ENCODE measurements at places on chromosomes 3 and 15.

- DNase-seq: no peak
Observed at GRCh38 chr3:22392286-22392685, 641.3 kb upstream of the ZNF385D start.

- DNase-seq: no peak
Observed at GRCh38 chr3:38738630-38739395, 77.2 kb downstream of the SCN10A start.

GRCh38 chr3:157824281-157824680 is 281.9 kb downstream of the SHOX2 start:
- DNase-seq: no peak

- no peak for DNase-seq
Observed at GRCh38 chr15:85097250-85097649, 115.6 kb downstream of the PDE8A start.

- DNase-seq: no peak
Observed at GRCh38 chr3:157059181-157059580, 100.8 kb downstream of the CCNL1 start.

DNA sequence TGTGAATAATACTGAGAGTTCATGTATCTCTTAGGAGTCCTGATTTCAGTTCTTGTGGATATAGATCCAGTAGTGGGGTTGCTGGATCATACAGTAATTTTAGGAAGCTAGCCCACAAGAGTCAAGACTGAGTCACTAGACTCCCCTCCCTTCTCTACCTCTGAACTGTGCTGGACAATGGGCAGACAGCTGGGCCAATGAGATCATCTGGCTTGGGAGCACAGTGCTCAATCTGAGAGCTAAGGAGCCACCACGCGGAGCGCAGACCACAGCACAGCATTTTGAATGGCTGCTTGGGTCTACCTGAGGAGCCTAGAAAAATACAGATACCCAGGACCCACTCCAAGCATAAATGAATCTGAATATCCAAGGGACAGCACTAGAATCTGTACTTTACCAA is 32.5 kb downstream of the WNT5A start:
- DNase-seq: no peak

Measured in GM18507 (cell line).